ENCODE measurements at places on chromosomes 3 and 15. TPM values are rescaled to one million over a fixed set of nuclear protein-coding genes. Genes with fewer than 3 reads are reported as not detected.

- DNase-seq, result no peak
Observed at GRCh38 chr3:129211772-129212171, 28.1 kb upstream of the CNBP start.

Gene BNC1
- not detected for total RNA-seq

Gene CPN2
- total RNA-seq, result not detected

Gene C3orf20
- 0.56 TPM for total RNA-seq

- DNase-seq, result no peak
Observed at GRCh38 chr3:43213631-43214030, 72.7 kb upstream of the SNRK start.

Gene PPP1R2
- total RNA-seq, result 88.6 TPM

Gene MORC1
- not detected for total RNA-seq

DNA sequence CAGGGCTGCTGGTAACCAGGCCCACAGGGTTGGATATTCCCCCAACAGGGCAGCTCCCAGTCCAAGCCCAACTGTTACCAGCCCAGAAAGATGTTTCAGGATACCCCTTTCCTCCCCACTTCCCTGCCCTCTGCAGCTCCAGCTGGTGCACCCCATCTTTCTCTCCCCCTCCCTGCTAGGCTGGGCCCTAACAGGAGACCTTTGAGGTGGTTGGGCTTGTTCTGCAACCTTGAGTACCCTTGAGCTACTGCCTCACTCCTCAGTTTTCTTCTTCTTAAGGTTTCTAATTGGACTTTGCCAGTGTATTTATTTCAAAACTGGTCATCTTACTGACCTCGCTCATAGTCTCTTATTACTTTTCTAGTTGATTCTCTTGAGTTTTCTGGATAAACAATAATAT, 16.9 kb upstream of the INSYN1 start:
- no peak for DNase-seq

- no peak for DNase-seq
Observed at GRCh38 chr15:101168463-101168824, 83.4 kb downstream of the CHSY1 start.

DNA sequence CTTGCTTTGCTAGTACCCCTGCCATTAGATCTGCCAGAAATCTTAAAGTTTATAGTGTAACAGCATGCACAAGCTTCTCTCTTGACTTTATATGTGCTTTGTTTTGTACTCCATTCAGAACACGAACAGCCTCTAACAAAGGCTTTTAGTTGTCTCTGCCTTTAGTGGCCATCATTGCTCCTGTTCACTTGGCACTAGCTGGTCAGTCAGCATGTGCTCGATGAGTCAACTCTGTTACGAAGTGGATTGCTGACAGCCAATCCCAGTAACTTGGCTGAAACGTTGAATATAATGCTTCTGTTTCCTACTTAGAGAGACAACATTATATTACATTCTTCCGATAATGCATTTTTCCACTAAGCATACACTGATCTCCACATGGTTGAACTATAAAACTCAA, 349.2 kb downstream of the NAALADL2 start:
- no peak for DNase-seq

DNA sequence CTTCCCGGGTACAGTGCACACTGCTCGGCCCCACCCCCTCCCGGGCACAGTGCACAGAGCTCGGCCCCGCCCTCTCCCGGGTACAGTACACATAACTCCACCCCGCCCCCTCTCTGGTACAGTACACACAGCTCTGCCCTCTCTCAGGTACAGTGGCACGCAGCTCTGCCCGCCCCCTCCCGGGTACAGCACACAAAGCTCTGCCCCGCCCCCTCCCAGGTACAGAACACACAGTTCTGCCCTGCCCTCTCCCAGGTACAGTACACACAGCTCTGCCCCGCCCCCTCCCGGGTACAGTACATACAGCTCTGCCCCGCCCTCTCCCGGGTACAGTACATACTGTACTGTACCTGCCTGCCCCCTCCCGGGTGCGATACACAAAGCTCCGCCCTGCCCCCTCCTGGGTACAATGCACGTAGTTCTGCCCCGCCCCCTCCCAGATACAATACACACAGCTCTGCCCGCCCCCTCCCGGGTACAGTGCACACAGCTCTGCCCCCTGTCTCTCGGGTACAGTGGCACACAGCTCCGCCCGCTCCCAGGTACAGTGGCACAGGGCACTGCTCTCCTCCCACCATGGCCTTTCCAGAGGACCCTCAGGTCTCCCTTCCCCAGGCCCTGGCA, 16.4 kb upstream of the PRR20G start:
- DNase-seq, result no peak

Gene C3orf70
- not detected for total RNA-seq

GRCh38 chr3:60757724-60758123, 493.5 kb downstream of the FHIT start:
- DNase-seq, result no peak

DNA sequence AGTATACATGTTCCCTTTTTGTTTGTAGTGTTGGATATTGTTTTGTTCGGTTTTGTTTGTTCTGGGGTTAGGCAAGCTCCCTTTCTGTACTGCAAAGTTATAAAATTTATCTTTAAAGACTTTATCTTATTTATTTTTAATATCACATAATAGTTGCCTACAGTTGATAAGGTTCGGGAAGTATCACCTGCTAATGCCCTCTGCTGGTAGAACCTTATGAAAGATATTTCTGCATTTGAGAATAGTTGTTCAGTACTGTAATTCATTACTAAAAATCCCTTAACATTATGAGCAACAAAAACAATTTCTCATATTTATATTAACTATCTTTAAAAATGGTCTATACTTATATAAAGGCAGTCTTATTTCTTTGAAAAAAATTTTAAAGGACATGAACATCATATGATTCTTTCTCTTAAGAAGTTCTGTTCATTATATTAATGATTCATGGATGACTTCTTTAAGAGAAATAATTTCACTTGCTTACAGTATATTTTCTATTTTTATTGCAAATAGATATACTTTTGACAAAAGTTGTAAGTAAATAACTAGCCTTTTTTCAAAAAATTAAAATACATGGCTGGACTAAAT, 1126.8 kb downstream of the SI start:
- DNase-seq, result no peak

Gene TP63
- 0.68 TPM for total RNA-seq

Gene ST3GAL6
- total RNA-seq, result 0.88 TPM

DNA sequence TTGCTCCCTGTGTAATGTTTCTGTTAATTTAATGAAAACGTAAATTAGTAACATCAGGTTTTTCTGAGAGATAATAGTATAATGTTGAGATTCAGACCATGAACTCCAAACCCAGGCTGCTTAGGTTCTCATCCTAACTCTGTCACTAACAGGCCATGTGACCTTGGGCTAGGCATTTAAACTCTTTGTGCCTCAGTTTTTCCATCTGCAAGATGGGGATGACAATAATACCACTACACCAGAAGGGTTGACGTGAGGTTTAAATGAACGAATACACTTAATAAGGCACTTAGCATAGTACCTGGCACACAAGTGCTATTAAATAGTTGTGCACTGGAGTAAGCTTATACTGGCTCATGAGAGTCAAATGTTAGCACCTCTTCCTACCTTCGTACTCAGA, 370.8 kb downstream of the MAGI1 start:
- DNase-seq, result no peak

Gene PTH1R
- total RNA-seq, result not detected

- no peak for DNase-seq
Observed at GRCh38 chr15:74815121-74815934, 2.7 kb downstream of the LMAN1L start.

DNA sequence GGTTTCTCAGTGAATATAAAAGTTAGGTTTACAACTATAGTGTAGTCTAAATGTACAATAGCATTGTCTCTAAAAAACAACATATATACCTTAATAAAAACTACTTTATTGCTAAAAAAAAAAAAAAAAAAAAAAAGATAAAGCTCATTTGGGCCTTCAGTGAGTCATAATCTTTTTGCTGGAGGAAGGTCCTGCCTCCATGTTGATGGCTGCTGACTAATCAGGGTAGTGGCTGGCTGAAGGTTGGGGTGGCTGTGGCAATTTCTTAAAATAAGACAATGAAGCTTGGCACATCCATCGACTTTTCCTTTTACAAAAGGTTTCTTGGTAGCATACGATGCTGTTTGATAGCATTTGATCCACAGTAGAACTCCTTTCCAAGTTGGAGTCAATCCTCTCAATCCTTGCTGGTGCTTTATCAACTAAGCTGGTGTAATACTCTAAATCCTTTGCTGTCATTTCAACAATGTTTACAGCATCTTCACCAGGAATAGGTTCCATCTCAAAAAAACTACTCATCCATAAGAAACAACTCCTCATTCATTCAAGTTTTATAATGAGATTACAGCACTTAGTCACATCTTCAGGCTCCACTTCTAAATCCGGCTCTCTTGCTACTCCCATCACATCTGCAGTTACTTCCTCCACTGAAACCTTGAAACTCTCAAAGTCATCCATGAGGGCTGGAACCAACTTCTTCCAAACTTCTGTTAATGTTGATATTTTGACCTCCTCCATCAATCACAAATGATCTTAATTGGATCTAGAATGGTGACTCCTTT, 13.3 kb downstream of the ZNF280D start:
- DNase-seq, result no peak
